H1 (cell line): ENCODE measurements at places on chromosomes 3 and 15.

GRCh38 chr15:27665002-27665401, 434.1 kb downstream of the OCA2 start:
- H3K27ac ChIP-seq = no peak overlapping the region
- DNase-seq = no peak
- no peaks in the 10 kb centered on the region for H3K36me3 ChIP-seq
- H3K4me3 ChIP-seq = no peak overlapping the region

DNA sequence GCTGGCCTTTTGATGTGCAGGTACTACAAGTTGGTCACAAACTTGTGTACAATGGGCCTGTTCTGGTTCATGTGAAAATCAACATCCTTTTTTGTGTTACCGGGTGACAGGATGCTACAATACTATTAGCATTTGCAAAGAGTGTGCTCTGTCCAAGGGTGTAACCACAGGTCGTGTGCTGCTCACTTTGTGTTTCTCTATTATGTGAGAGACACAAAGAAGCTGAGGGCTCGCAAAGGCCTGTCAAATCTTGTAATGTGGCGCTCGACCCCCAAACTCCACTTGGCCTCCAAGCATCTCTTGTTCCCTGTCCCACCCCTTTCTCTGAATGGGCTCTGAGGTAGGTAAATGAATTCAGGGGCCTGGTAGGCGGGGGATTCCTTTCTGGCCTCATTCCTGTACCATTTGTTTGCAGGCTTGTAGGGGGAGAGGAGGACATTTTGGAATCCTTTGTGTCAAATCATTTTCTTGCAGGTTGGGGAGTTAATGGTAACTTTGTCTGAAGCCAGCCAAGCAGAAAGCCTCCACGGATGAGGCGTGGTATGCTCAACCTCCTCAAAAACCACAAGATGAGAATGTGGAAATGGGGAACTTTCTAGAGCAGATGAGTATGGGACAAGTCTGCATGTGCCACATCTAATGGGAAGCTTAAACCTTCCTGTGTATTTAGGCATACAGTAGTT, 109.1 kb downstream of the OPA1 start:
- H3K27ac ChIP-seq = no peak overlapping the region
- H3K4me3 ChIP-seq = no peak overlapping the region
- no peaks in the 10 kb centered on the region for H3K4me1 ChIP-seq
- no peak for DNase-seq

DNA sequence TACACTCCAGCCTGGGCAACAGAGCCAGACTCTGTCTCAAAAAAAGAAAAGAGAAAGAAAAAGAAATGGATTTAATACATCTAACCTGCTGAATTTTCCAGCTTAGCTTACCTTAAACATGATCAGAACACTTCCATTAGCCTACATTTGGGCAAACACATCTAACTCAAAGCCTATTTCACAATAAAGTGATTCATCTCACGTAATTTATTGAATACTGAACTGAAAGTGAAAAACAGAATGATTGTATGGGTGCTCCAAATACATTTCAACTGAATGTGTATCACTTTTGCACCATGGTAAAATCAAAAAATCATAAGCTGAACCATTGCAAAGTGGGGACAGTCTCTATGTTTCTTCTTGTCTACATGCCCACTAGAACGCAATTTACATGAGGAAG, 9.0 kb downstream of the PIK3R4 start:
- H3K4me3 ChIP-seq = no peak overlapping the region
- H3K36me3 ChIP-seq = peaks cover 5% of the 10 kb centered on the region
- no peak overlapping the region for H3K27ac ChIP-seq

DNA sequence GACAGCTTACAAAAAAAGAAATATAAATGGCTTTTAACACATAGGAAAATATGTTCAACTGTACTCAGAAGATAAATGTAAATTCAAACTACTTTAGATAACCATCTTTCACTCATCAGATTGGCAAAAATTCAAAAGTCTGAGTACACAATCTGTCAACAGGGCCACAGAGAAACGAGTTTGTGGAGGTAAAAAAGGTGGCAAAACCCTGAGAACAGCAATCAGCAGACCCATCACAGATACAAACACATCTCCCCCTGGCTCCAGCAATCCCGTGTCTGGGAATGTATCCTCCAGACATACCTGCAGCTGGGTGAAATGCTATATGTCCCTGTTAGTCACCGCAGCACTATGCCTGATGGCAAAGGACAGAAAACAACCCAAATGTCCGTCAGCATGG, 149.5 kb downstream of the OSBPL10 start:
- no peak overlapping the region for H3K27ac ChIP-seq
- no peak overlapping the region for H3K4me3 ChIP-seq
- DNase-seq = no peak
- H3K36me3 ChIP-seq = no peaks in the 10 kb centered on the region
- peaks cover 2% of the 10 kb centered on the region; the same call in 1 of the 2 replicates for H3K4me1 ChIP-seq

DNA sequence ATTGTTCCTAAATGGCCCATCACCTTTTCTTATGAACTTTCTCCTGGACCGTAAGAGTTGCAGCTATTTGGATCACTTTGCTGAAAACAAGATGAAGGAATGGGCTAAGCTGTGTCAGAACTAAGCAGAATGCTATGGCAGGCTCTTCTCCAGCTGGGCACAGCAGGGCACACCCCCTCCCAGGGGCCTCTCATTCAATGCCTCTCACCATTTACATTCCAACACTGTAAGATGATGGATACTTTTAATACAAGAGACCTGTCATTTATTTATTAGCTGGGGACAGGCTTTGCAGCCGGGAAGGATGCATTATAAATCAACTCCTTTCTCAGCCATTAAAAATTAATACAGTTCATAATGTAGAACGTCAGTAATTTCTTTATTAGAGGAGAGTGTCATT, 240.1 kb downstream of the NTRK3 start:
- DNase-seq = no peak
- no peaks in the 10 kb centered on the region for H3K27me3 ChIP-seq
- H3K4me3 ChIP-seq = no peak overlapping the region
- H3K27ac ChIP-seq = no peak overlapping the region

DNA sequence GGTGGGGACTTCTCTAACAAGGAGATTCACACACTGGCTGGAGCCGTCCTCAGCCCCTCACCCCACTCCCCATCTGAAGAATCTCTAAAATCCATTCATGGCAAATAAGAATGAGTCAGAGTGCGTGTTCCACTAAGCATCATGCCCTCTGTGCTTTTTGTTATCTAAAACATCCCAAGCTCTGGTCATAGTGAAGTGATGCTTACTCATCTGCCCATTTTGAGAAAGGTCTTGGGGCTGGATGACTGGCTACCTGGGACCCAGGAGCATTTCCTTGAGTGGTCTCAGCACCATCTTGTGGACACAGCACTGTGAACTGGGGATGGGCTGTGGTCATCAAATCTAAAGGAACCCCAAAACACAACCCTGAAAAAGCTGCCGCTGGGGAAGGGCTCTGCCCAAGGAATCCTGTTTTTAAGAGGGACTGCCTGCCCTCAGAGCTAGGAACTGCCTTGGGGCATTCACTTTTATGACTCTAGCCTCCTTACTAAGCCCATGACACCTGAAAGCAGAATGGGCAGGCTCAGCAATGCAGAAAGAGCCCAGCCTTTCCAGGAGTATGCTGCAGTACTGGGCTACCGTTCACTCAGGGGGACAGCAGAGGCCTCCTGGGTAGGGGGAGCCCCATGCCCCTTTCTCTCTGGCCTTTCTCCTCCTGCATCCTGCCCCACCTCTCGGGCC, 53.5 kb downstream of the ZBTB38 start:
- no peaks in the 10 kb centered on the region for H3K36me3 ChIP-seq
- H3K4me3 ChIP-seq = no peak overlapping the region
- H3K27me3 ChIP-seq = no peaks in the 10 kb centered on the region
- no peak for DNase-seq
- H3K27ac ChIP-seq = no peak overlapping the region
- H3K4me1 ChIP-seq = no peaks in the 10 kb centered on the region

GRCh38 chr3:193729601-193730000, 136.6 kb downstream of the OPA1 start:
- DNase-seq = no peak
- no peak overlapping the region for H3K4me3 ChIP-seq
- H3K27me3 ChIP-seq = no peaks in the 10 kb centered on the region
- H3K4me1 ChIP-seq = peaks cover 9% of the 10 kb centered on the region; the same call in 1 of the 2 replicates
- H3K36me3 ChIP-seq = no peaks in the 10 kb centered on the region
- H3K27ac ChIP-seq = no peak overlapping the region

DNA sequence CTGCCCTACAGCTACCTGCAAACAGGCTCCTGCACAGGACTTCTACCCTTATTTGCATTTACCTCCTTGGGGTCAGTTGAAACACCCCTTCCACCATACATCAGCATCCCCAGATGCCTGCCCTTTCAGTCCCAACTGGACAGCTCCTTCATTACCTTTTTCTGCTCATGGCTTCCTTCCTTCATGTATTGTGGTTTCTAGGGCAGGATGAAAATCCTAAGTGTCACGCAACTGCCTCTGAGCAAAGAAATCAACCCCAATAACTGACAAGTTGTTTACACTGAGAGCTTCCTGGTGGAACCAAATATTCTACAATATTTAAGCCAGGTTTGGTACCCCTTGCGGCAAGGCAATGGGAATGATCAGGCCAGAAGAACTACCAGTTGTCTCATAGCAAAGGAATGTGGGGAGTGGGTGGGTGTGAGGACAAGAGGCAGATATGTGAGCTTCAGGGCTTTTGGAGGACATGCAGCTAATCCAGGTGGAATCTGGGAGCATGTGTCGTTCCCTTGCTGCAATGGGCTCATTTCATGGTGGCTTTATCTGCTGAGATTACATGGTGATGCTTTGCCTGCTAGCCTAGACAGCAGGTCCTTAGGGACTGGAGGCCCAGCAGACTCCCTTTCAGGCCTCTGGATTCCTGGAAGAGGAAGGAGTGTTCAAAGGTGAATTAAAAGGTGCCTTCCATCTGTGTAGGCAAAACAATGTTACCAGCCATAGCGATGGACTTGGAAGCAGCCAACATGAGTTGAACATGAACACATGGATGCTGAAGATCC, 34.9 kb downstream of the PPCDC start:
- H3K4me1 ChIP-seq = no peaks in the 10 kb centered on the region; the same call in 1 of the 2 replicates
- no peaks in the 10 kb centered on the region for H3K27me3 ChIP-seq
- H3K4me3 ChIP-seq = no peak overlapping the region
- H3K36me3 ChIP-seq = no peaks in the 10 kb centered on the region
- no peak overlapping the region for H3K27ac ChIP-seq

DNA sequence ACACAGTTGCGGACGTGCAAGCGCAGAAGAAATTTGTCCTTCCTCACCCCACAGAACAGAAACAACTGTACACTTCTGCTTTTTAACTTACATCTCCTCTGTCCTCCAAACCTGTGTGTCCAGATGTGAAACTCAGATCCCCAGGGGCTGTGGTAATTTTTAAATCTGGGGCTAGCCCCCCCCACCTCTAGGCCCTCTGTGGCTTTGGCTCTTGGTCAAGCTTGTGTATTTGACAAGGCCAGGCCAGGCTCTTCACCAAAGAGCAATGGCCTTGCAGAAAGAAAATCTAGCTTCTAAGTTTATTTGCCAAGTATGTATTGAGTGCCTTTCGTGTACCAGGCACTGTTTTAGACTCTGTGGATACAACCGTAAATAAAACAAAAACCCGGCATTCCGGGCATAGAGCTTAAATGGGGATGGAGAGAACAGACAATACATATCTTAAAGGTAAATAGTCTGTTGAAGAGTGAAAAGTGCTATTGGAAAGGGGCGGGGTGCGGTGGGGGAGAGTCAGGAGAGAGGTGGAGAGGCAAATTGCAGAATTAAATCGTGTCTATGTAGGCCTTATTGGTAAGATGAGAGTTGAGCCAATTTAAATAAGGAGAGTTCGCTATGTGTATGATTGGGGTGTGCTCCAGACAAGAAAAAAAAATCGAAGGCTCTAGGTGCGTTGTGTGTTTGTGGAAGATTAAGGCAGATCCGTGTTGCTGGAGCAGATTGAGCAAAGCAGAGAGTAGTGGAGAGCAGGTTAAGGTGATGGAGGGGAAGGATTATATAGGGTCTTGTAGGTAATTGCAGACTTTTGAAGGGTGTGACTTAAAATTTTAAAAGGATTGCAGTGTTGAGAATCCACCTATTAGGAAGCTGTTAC, 781 bp upstream of the DPH6 start:
- H3K27me3 ChIP-seq = no peaks in the 10 kb centered on the region
- H3K4me1 ChIP-seq = peaks cover 24% of the 10 kb centered on the region
- DNase-seq = no peak

- H3K4me3 ChIP-seq = no peak overlapping the region
- no peaks in the 10 kb centered on the region for H3K4me1 ChIP-seq
- no peaks in the 10 kb centered on the region for H3K27me3 ChIP-seq
- no peaks in the 10 kb centered on the region for H3K36me3 ChIP-seq
Observed at GRCh38 chr3:156488767-156489166, 66.2 kb downstream of the SSR3 start.

DNA sequence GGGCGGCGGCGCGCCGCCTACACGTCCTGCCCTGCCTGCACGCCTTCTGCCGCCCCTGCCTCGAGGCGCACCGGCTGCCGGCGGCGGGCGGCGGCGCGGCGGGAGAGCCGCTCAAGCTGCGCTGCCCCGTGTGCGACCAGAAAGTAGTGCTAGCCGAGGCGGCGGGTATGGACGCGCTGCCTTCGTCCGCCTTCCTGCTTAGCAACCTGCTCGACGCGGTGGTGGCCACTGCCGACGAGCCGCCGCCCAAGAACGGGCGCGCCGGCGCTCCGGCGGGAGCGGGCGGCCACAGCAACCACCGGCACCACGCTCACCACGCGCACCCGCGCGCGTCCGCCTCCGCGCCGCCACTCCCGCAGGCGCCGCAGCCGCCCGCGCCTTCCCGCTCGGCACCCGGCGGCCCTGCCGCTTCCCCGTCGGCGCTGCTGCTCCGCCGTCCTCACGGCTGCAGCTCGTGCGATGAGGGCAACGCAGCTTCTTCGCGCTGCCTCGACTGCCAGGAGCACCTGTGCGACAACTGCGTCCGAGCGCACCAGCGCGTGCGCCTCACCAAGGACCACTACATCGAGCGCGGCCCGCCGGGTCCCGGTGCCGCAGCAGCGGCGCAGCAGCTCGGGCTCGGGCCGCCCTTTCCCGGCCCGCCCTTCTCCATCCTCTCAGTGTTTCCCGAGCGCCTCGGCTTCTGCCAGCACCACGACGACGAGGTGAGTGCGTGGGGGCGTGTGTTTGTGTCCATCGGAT, 602 bp downstream of the TRIM71 start:
- H3K36me3 ChIP-seq = peaks cover 24% of the 10 kb centered on the region
- H3K4me3 ChIP-seq = peak overlapping the region; percentile 94
- H3K4me1 ChIP-seq = peaks cover 11% of the 10 kb centered on the region

DNA sequence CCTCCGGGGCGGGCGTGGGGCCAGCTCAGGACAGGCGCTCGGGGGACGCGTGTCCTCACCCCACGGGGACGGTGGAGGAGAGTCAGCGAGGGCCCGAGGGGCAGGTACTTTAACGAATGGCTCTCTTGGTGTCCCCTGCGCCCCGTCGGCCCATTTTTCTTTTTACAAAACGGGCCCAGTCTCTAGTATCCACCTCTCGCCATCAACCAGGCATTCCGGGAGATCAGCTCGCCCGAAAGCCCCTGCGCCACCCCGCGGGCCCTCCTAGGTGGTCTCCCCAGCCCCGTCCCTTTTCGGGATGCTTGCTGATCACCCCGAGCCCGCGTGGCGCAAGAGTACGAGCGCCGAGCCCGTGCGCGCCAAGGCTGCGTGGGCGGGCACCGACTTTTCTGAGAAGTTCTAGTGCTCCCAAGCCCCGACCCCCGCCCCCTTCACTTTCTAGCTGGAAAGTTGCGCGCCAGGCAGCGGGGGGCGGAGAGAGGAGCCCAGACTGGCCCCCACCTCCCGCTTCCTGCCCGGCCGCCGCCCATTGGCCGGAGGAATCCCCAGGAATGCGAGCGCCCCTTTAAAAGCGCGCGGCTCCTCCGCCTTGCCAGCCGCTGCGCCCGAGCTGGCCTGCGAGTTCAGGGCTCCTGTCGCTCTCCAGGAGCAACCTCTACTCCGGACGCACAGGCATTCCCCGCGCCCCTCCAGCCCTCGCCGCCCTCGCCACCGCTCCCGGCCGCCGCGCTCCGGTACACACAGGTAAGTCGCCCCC, at the start of gene THBS1:
Gene THBS1, plus strand, starts transcription at position 595 of the 757 bp plus-strand sequence. CDS start 779 bp downstream, outside the sequence.
- peak; percentile 88 for DNase-seq
- peak within 1 kb of the TSS; percentile 79 for H3K4me3 ChIP-seq
- H3K27ac ChIP-seq = peak within 1 kb of the TSS; percentile 87
- peaks cover 11% of the 10 kb centered on the region for H3K4me1 ChIP-seq
- peaks cover 16% of the 10 kb centered on the region for H3K36me3 ChIP-seq
